Tongue (tissue), 3 donors: ENCODE measurements at places on chromosomes 3 and 15.

DNA sequence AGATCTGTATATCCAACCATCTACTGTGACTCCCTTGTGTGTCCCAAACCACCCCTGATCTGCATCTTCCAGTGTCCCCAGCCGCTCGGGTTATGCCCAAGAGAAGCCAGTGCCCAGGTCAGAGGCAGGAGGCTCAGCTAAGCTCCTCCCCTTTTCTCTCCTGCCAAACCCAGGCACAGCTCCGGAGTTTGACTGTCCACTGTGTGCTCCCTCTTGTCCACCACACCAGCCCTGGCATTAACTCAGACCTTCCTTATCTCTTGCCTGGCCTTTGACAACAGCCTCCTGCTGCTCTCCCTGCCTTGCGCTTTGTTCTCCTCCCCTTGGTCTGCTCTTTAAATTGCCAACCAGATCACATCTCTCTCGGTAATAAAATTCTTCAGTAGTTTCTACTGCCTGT lies 39.3 kb downstream of the DGKG start:
- no peak for DNase-seq

DNA sequence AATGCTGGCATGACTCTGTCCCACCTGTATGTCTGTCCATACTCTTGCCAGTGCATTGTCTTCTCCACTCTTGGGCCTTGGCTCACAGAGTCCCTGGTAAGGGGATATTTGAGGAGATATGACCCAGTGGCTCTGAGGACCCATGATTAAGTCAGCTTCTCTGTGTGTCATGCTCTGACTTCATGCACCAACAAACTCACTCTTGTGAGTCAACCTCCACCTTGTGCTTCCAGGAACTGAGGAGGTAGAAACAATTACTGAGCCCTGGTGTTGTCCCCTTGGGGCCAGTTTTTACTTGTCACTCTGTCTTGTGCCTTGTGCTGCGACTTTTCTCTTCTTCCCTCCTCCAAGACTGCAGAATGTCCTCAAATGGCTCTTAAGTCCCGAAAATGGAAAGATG lies 127.1 kb downstream of the ABHD5 start:
- no peak for DNase-seq

GRCh38 chr3:119220970-119221667 lies 19.6 kb downstream of the B4GALT4 start:
- DNase-seq: no peak

DNA sequence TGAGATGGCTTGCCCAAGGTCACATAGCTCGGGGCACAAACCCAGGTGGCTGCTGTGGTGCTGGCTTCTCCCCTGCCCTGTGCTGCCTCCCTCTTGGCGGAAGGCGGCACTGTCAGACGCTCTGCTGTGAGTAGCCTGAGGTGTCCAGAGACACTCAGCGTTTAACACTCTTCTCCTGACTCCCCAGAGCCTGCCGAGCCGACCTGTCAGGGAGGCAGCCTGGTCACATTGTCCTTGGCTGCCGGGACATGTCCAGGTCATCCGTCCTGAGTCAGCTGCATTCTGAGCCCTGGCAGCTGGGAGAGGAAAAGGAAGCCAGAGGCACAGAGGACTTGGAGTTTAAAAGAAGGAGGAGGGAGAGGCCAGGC lies 4.7 kb downstream of the LMAN1L start:
- no peak for DNase-seq

DNA sequence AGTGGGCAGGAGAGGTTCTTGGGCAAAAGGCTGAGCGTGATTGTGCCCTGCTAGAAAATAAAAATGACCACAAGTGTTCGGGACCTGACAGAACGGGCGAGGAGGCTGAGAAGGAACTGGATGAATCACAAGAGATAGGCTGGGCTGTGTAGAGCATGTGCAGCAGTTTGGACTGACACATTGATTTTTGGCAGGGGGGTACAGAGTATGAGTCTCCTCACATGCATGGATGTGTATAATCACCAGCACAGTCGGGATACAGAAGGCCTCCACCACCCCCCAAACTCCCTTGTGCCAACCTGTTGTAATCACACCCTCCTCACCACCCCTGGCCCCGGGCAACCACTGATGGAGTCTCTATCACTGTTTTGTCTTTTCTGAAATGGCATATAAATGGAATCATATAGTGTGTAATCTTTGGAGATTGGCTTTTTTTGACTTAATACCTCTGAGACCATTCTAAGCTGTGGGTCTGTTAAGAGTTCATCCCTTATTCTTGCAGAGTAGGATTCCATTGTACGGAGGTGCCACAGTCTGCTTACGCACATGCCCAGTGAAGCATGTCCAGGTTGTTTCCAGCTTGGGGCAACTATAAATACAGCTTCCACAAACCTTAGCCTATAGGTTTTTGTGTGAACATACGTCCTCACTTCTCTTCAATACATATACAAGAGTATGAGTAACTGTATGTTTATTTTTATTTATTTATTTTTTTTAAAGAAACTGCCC lies 438.8 kb downstream of the FOXP1 start:
- no peak for DNase-seq

GRCh38 chr3:75232216-75232615 lies 431.9 kb upstream of the FRG2C start:
- no peak for DNase-seq

DNA sequence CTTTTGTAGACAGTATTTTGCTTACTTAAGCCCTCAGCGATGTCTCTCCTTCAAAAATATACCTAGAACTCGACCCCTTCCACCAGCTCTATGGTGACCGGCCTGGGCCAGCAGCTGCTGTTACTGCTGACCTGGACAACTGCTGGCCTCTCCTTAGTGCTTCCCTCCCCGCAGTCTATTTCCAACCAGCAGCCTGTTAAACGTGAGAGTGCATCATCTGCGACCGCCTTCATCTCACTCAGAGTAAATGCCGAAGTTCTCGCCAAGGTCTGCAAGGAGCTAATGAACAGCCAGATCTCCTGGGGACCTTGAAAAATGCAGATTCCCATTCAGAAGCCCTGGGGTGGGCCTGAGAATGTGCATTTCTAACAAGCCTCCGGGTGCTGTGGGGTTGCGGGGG lies 86.7 kb downstream of the RPLP1 start:
- peak; percentile 57 for DNase-seq

GRCh38 chr15:68391121-68391520 lies 40.8 kb downstream of the ITGA11 start:
- no peak for DNase-seq

GRCh38 chr3:172106037-172106954 lies 66.9 kb downstream of the FNDC3B start:
- DNase-seq: no peak

DNA sequence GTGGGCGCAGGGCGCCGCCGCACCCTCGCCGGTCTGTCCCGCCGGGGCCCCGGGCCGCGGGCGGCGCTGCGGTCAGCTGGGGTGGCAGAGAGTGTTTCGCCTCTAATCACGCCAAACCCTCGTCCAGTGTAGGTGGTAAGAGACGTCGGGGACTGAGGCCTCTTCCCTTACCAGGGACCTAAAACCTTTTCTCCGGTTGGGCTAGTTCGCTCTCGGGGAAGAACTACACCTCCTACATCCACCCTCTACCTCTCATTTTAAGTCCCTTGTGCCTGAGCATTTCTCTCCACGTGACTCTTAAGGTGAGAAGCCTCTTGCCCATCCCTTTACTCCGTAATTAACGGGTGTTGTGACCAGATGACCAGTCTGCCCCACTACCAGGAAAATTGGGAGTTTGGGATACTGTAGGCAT lies 520 bp downstream of the TMEM42 start:
- DNase-seq: peak; percentile 50

- DNase-seq: no peak
Measured at GRCh38 chr3:69731080-69731479, 8.2 kb upstream of the MITF start.

DNA sequence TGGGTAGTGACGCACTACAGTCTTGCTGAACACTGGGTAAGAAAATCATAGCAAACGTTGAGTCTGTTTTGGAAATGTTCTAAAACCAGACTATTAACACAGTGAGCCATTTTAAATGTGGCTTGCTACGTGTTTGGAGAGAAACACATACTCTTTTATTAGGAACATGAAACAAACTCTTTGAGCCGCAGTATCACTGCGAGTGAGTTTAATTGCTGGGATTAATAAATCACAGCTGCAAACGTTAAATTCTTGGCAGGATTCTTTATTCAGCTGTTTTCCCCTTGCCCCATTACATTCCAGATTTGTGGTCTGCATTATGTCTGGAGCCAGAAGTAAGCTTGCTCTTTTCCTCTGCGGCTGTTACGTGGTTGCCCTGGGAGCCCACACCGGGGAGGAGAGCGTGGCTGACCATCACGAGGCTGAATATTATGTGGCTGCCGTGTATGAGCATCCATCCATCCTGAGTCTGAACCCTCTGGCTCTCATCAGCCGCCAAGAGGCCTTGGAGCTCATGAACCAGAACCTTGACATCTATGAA lies 33.6 kb downstream of the BTD start:
- peak; percentile 91 for DNase-seq

DNA sequence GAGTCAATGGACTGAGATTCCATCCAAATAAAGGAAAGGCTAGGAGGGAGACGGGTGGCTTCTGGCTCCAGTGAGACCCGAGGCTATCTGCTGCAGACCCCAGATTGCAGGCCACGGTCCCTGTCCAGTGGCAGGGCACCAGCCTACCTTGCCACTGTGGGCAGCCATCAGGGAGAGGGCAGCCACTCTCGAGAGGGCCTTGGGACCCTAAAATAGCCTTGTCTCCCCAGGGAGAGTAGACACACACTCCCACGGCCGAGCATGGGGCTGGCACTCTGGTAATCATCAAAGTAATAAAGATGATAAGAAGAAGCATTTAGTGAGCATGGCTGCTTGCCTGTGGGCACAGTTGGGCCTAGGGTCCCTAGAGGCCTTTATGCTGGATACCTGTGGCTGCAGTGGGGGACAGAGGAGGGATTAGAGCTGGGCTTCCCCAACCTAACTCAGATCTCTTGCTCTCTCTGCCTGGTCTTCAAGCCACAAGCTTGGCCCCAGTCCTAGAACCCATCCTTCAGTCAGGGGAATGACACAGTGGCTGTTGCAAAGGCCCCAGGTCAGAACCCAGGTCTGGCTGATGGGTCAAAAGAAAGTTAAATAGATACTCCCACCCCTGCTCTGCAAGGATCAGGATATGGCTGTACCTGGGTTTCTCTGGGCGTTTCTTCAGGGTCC lies 9.2 kb upstream of the VIPR1 start:
- no peak for DNase-seq

- DNase-seq: no peak
Measured at GRCh38 chr15:69185706-69186105, 25.3 kb downstream of the GLCE start.

- no peak for DNase-seq
Measured at GRCh38 chr3:119745942-119746341, 36.0 kb upstream of the NR1I2 start.

DNA sequence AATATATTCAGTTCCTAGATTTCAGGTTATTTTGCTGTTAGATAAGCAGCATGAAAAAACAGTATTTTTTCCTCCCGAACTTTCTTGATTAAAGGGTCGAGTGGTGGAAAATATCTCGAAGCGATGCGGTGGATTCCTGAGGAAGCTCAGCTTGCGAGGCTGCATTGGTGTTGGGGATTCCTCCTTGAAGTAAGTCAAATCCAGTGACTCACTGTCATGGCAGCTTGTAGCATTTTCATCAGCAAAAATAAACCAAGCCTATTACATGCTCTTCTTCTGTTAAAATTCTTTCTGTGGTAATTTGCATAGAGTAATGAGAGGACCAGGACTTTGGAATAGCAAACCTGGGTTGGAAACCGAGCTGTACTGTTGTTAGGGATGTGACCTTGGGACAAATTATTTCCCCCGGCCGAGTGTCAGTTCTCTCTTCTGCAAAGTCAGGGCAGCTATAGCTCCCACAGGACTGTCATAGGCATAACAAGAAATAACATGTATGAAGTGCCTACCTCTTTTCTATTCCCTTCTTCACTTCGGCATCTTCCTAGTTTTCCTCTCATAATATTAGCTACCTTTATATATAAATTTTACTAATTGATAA lies 75.6 kb downstream of the UBP1 start:
- DNase-seq: no peak

GRCh38 chr3:40574661-40575060 lies 49.9 kb downstream of the ZNF621 start:
- no peak for DNase-seq

DNA sequence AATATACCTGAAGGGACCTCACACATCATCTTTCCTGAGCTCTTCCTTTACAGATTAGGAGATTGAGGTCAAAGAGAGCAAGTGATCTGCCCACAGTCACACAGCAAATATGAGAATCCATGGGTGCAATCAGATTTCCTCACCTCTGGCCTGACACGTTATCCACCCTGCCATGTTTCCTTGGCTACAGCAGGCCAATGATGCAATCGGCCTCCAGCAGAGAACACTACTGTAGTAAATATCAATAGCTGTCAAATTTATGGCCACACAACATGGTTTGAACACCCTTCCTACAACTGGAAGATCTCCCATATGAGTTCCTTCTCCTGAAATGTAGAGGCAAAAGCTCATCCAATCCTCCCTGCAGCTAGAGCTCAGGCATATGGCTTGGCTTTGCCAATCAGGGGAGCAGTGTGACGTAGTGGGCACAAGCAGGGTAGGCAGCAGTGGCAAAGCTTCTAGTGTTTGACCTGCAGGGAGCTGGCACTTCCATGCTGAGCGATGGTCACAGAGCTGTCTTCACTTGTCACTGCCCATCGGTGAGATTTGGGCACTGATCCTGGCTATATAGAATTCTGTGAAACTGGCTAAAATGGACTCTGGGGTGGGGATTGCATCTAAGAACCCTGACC lies 271.3 kb downstream of the TJP1 start:
- DNase-seq: no peak

DNA sequence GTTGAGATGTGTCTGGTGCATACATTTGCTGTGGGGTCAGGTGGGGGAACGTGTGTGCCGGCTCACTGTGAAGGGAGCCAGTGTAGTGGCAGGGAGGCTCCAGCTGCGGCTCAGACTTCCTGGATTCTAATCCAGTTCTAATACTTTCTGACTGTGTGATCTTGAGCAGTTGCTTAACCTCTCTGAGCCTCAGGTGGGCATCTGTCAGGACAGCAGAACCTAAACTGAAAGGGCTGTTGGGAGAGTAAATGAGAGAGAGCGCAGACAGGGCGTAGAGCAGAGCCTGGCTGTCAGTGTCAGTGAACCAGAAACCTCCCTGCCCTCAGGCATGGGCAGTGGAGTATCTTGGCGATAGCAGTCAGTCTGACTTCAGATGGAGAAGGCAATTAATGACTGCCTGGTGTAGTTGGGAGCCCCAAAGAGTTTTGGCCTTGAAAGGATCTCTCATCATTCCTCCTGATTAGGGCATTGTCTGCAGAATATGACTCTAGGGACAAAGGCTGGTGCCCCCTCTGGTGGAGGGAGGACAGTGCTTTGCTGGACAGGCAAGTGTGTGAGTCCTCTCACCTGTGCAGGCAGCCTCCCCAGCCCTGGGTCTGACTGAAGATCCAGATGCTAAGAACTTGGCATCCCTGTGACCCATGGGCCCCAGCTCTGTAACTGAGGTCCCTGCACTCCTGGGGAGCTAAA lies 9.6 kb downstream of the KBTBD13 start:
- DNase-seq: peak; percentile 14

- DNase-seq: no peak
Measured at GRCh38 chr3:14318646-14319045, 83.8 kb upstream of the SLC6A6 start.

DNA sequence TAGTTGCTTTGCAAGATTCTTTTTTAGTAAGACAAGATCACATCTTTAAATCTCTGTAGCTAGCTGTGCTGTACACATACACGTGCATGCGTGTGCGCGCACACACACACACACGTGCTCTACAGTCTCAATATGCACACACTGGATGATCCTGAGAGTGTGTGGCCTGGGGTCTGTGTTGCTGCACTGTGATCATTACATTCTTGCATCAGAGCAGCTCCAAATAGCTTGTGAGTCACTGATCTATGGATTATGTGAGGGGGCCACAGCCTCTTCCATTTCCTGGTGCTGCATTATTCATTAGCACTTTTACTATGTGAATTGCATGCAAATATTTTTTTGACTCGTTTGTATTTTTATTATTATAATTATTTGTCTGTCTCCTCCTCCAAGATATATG lies 34.6 kb downstream of the MCTP2 start:
- DNase-seq: no peak
